ENCODE measurements at places on chromosomes 11 and 22.

DNA sequence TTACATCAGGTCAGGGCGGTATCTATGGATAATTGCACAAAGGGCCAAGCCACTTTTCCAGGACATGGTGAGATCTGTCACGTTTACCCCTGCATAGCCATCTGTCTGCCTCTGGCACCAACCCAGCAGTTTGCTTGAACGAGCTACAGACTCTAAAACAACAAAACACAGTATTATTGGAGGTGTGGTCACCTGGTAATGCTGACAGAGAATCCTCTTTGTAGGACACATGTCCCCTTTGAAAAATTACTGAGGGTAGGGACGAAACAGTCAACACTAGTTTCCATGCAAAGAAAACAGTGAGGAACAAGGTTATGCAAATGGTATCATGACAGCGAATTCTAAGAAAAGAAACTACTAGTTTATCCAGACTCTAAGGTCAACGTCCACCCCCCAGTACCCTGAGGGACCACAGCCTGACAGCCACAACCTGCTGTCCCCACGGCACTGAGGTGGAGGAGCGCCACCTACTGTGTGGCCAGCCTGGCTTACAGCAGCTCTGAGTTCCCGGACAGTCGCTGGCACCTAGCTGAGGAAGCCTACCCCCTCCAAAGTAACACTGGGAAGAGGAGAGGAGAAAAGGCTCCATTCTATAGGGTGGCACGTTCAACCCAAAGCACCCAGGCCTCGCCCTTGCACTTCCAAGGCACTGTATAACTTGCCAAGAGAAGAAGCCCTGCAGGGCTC, 117.4 kb upstream of the BID start:
- DNase-seq, result no peak

- no peak for DNase-seq
Measured at GRCh38 chr11:115420505-115420904, 83.7 kb downstream of the CADM1 start.

GRCh38 chr22:30000566-30000965, 79.7 kb upstream of the HORMAD2 start:
- DNase-seq, result no peak

DNA sequence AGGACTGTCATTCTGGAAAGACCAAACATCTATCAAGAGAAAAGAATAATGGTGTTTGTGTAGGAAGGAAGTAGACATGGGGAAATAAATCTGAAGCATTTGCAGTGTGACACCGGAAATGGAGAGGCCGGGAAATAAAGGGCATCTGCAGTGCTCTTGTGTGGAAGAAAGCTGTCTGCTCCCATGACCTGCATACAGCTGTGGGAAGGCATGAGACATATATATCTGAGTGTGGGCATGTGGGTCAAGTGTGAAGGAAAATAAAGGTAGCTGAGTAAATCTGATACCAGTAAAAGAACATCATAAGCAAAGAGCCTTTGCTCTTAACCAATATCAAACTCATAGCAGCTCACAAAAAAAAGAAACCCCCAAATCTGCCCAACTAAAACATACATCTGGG, 72.1 kb upstream of the OR5AK2 start:
- DNase-seq, result no peak

DNA sequence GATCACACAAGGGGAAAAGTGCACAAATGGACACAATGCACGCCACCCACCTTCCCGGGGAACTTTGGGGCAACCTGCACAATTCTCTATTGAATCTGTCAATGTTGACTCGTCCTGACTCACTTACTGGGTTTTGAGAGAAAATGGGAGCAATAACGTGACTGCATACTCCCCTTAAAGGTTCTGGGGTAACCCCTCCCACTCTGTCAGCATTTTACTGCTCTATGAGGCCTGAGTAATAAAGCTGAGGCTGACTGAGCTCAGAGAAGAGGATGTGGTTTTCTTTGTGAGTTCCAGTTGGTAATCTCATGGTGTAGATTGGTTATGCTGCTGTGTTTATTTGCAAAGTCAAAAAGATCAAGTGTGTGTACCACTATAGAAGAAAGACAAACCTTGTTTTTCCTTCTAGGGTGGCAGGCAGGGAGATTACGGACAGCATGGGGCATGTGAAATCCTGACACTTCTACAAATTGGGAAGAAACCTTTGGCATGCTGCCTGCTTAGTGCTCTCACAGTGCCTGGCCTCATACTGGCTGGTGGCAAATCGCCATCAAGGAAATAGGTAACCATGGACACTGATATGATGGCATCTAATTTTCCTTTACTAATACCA, 16.1 kb upstream of the APOA1 start:
- peak; percentile 45 for DNase-seq

DNA sequence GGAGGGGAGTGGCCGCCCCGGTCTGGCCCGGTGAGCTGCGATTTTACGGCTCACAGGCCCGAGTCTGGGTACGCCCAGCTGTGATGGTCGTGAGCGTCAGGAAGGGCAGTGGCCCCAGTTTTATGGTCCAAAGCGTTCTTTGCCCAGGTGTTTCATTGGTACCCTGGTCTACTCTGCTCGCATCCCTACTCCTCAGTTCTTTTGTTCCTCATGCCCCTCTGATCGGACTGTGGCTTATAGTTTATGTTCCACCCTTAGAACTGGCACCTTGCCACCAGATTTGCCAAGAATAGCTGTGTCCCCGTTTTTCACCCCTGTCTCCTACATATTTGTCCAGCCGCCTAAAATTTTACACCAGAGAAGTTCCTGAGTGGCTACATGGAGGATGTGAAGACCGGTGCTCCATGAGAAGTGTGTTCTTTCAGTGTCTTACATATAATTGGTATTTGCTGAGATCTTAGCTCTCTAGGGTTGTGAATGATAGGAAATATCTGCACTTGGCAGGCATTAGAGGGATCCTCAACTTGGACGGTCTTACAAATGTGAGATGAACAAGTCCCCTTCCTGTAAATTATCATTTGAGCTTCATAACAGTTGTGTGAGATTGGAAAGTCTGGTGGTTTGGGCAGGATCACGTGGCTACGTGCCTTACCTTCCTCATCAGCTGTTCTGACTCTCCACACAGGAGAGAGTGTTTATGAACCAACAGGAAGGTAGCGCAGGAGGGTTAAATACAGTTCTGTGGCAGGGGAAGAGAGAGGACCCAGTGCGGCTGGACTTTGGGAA, 1.1 kb downstream of the PANX1 start:
- DNase-seq, result peak; percentile 83

GRCh38 chr11:125314276-125315078, 149.9 kb downstream of the PKNOX2 start:
- no peak for DNase-seq

GRCh38 chr22:31898926-31899325, 45.4 kb upstream of the YWHAH start:
- no peak for DNase-seq

- no peak for DNase-seq
Measured at GRCh38 chr11:125275905-125276618, 111.5 kb downstream of the PKNOX2 start.

Measured in LoVo (cell line).